ENCODE measurements at places on chromosomes 4 and X.
A peak's percentile ranks its signal among the peaks of the same experiment; 100 is the strongest.

- no peak for DNase-seq
Observed at GRCh38 chr4:123956204-123956603, 559.6 kb downstream of the SPRY1 start.

DNA sequence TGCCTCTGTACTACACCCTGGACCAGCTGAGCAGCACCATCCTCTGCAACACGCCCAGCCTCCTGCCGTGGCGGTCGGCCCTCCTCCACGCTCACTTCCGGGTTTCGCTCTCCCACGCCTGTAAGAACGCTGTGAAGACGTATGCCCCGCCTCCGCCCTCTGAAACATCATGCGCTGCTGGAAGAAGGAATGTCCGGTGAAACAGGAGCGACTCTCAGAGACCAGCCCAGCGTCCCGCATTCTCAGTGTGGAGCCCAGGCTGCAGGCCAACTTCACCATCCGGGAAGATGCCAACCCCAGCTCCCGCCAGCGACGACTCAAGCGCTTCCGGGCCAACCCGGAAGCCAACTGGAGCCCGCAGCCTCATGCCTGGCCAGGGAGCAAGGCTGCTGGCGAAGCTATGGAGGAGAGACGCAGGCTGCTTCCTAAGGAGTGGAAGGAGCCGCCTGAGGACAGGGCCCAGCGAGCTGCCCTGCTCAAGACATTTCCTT lies 186.1 kb upstream of the SLITRK2 start:
- DNase-seq: no peak

DNA sequence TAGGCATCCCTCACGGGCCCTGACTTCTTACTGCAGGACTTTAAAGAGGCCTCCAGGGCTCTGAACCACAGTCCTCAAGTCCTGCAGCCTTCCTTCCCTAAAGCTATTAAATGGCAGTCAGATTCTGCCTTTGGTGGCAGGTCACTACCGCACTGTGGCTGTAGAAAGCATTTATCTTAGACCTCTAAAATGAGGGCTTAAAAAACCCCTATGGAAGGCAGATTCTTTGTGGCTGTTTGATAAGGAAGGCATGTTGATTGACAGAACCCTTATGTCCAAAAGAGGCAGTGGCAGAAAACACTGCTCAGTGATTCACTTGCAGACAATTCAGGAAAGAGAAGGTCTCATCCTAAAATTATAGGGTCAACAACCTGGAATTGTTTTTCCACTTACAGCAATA lies 79.2 kb downstream of the FBXL5 start:
- no peak for DNase-seq

- DNase-seq: no peak
Observed at GRCh38 chr4:69523385-69524132, 27.9 kb upstream of the UGT2B4 start.

GRCh38 chrX:72545990-72546389 lies 26.7 kb downstream of the HDAC8 start:
- no peak for DNase-seq

DNA sequence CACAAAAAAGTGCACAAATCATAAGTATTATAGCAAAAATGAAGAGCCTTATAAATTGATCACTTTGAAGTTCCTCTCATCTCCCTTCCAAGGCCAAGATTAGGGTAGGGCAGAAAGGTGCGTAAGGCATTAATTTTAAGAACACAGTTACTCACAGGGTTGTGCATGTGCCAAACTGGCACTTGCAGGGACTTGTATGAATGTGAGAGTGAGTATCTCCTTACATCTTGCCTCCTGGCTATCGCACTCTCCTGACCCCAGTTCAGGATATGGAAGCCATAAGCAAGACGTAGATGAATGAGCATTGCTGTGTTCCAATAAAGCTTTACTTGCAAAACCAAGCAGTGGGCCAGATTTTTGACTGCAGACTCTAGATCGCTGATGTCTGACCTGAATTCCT lies 510.1 kb upstream of the AADAT start:
- no peak for DNase-seq

GRCh38 chr4:55947254-55947882 lies 1.4 kb upstream of the CEP135 start:
- DNase-seq: peak; percentile 45

DNA sequence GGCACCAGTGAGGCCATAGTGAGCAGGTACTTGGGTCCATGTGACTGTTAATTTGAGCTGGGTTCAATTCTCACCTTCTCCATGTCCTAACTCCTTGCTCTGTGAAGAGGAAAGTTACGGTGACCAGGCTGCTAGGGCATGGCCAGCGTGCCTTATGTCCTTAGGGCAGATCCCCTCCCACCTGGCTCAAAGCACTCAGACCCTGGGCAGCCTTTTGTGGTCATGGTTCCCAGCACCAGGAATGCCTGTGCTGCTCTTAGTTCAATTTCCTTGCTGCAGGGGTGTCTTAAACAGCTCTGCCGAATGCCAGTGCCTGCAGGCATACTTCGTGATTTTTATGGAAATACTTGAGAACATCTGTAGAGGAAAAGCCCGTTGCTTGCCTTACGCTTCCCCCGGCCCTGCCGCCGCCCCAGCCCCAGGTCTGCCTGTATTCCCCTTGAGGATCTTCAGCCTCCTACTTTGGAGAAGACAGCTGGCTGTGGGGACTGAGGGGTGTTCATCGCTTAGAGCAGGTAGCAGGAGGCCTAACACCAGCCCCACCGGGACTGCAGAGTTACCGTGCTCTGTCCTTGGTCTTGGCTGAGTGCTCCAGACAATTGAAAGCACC lies 3.1 kb upstream of the CDK16 start:
- no peak for DNase-seq

- peak; percentile 2 for DNase-seq
Observed at GRCh38 chr4:150078041-150078578, at the start of gene DCLK2. Gene DCLK2, plus strand, starts transcription at chr4:150078445. Its CDS starts 583 bp downstream, at chr4:150079028.

GRCh38 chr4:101198682-101199339 lies 148.5 kb downstream of the PPP3CA start:
- no peak for DNase-seq

- DNase-seq: no peak
Observed at GRCh38 chr4:174137698-174138097, 145.8 kb downstream of the FBXO8 start.

DNA sequence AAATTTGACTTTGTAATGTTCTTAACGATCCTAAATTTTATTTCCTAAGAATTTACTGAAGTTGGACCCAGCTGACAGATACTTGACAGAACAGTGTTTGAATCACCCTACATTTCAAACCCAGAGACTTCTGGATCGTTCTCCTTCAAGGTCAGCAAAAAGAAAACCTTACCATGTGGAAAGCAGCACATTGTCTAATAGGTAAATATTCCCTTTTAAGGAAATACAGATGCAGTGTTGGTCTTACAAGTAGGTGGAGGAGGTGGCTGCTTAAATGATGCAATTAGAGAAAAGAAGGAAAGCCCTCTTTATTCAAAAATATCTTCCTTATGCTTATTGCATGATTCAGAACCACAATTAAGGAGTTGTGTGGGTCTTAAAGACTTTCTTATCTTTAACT lies 73.5 kb downstream of the RS1 start:
- no peak for DNase-seq

DNA sequence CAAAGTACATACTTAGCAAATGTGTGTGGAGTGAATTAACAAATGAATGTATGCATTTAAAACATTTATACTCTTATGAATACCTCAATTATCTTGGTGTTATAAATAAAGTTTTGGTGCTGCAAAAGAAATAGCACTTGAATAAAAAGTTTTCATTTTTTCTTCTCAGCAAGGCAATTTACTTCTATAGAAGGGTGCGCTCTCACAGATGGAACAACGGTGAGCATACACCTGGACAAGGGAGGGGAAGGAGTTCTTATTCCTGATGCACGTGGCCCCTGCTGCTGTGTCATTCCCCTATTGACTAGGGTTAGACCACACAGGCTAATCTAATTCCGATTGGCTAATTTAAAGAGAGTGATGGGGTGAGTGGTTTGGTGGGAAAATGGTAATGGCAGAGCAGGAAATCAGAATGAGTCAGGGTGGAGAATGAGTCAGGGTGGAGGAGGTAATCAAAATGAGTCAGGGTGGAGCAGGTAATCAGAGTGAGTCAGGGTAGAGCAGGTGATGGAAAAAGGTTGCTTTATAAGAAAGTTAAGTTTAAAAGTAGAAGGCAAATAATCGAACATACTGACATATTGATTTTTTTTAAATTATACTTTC lies 28.2 kb upstream of the PGK1 start:
- no peak for DNase-seq

GRCh38 chr4:138263247-138263816 lies 21.2 kb upstream of the SLC7A11 start:
- no peak for DNase-seq

DNA sequence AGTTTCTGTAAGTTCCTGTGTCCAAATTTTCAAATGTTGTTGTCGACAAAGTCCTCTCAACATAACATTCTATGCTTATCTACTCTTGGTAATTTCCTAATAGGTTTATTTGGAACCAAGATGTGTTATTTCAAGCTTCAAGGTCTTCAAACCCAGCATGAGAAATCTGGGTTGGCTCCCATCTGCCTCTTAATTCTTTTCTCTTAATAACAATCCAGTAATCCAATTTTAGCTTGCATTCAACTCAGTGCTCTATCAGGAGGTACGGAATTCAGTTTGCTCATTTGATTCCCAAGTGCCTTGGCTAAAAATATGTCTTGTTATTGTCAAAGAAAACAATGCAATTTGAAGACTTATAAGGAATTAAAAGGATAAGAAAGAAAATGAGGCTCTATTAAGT lies 235.5 kb upstream of the MID1 start:
- DNase-seq: no peak

DNA sequence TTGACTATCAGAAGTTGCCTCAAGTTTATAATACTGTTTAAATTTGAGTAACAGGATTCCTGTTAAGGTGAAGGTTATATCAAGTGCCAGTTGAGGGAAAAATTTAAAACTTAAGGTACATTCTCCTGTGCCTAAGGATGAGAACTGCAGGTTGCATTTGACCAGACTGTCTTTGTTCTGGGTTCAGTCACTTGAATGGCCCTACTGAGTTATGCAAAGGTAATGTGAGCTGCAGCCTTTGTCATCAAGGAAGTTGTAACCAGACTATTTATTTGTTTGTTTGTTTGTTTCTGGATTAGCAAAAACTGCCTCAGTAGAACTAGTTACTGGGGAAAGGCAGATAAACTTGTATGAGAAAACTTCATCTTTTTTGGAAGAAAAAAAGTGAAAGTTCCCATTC lies 131.9 kb downstream of the ATOH1 start:
- DNase-seq: no peak

DNA sequence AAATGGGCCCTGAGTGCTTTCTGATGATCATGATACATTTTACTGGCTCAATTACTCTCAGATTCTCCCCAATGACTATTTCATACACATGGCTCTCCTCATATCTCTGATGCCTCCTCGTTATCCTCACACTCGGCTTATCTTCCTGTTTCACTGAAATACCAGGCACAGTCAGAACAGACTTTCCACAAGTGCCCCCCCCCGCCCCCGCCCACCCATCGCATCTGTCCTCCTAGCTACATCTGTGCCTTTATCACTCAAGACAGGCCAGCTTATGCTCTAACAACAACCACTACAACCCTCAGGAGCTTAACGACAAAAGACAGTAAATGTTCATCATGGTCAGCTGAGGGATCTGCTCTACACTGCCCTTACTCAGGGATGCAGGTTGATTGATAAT lies 610.6 kb upstream of the DIPK2B start:
- DNase-seq: no peak

GRCh38 chr4:53527326-53527725 lies 64.0 kb downstream of the LNX1 start:
- no peak for DNase-seq

DNA sequence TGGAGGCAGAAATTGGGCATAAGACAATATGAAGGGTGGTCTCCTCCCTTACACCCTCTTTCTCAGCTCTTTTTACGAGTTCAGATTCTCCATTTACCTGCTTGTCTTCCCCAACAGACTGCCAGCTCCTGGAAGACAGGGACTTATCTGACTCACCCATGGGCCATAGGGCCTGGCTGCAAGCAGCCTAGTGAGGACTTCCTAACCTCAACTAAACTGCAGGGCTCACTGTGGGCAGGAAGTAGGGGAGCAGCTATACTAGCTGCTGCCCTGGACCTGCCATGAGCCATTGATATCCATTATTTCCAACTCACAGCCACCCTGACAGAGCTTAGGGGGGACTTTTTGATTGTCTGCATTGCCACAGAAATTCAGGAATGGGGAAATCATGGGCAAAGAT lies 11.5 kb upstream of the ZNF718 start:
- DNase-seq: no peak

GRCh38 chr4:141330616-141331015 lies 109.9 kb downstream of the ZNF330 start:
- DNase-seq: no peak

GRCh38 chr4:22372986-22373385 lies 142.9 kb downstream of the ADGRA3 start:
- no peak for DNase-seq

DNA sequence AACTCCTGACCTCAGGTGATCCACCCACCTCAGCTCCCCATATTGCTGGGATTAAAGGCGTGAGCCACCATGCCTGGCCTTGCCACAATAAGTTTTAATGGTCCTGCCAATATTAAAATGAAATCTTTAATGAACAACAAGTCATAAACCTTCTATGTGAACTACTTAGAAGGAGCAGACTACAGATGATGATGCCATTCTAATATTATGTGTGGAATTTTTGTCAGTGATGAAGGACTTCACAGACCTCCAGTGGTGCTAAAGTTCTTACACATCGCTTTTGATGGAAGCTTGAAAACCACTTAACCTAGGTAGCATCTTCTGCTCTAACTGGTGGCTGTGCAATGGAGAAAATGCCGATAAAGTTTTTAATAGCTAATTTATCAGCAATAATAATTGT lies 331.4 kb downstream of the CCSER1 start:
- no peak for DNase-seq

- no peak for DNase-seq
Observed at GRCh38 chrX:44871931-44872820, 812 bp upstream of the KDM6A start.

GRCh38 chr4:7673121-7673520 lies 238.4 kb upstream of the PSAPL1 start:
- no peak for DNase-seq

DNA sequence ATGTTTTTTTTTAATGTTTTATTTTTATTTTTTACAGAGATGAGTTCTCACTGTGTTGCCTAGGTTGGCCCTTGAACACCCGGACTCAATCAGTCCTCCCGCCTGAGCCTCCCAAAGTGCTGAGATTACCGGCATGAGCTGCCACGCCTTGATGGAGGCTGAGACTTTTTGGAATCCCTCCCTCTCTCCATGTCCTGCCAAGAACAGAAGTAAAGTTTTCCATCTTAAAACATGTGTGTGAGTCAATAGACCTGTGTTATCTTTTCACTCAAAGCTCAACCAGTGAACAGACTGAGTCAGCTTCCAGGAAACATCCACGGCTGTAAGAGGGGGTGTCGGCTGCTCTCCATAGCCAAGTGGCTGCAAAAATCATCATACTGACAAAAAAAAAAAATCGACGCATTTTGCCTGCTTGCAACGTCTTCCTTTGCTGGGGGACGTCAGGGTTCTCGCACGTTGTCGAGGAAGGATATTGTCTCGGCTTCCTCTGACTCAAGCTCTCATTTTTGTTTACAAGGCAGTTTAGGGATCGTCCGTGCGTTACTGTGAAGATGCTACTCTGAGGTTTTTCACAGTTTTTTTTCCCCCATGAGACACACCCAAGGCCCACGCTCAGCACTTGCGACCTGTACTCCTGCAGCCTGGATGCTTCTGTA lies 10.0 kb upstream of the ASMTL start:
- DNase-seq: peak; percentile 82
